EL (cell line): ENCODE measurements at places on chromosomes 5 and 9.

DNA sequence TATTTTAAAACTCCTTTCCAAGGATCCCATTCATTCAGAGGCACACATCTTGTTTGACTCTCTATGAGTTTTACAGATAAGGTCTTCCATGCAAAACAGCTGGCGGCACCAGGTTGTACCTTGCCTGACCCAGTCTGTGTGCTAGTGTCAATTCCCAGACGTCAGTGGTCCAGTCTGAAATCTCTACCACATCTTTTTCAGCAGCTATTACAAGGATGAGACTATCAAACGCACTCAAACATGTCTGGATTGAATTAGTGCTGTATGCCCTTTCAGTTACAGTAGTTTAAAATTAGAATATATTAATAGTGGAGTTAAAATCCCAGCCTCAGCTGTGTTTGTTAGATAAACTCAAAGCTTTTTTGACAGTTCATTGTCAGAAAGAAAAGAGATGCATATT lies 11.7 kb downstream of the CDC14B start:
- DNase-seq: no peak

GRCh38 chr9:122109035-122109813 lies 16.1 kb upstream of the TTLL11 start:
- no peak for DNase-seq

GRCh38 chr9:136119061-136119882 lies 597 bp upstream of the TMEM250 start:
- DNase-seq: peak; percentile 80

GRCh38 chr5:12652201-12652600 lies 748.0 kb upstream of the CTNND2 start:
- DNase-seq: no peak

DNA sequence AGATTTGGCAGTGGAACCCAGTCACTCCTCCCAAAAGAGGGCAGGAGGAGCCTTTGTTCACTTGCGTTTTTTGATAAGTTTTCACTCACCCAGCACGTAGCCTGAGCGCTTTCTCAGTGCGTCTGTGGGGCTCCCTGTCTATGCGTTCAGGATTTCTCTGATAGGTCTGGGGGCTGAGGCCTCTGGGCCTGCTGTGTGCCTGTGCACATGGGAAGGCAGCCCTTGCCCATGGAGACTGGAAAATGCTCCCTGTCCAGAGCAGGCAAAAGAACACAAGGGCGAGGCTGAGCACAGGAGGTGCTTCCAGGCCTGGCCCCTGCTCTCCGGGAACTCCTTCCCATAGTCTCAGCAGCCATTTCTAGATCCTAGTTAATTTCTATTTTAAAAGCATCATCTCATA lies 249.9 kb downstream of the FSTL4 start:
- no peak for DNase-seq

DNA sequence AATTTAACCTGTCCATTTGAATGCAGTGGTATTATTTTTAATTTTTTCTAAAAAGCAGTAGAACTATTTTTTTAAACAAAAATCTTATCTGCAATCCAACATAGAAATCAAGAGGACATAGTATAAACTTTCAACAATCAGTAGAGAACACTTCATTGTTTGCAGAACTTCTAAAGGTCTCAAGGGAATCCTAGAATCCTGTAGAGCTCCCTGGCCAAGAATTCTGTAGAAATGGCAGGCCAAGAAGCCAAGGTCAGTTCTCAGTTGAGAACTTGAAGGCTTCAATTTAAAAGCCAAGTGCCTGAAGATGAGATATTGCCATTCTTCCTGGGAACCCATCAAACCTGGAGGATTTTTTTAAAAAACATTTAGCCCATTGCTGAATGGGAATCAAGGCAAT lies 199.2 kb upstream of the KLF4 start:
- DNase-seq: no peak

DNA sequence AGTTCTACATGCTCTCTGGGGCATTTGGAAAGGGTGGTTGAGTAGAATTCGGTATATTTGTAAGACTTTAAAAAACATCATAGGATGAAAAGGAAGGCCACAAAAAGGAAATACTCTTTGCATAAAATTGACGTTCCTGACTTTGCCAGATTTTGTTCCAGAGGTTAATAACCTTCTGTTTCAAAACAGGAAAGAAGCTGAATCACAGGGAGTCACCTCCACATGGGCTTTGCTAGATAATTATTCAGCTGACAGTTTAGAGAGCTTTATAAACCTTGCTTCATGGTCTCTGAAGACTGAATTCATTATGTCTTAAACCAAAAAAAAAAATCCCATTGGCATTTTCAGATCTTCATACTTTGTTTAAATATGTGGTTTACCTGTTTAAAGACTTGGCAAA lies 203.7 kb downstream of the SEMA6A start:
- no peak for DNase-seq

DNA sequence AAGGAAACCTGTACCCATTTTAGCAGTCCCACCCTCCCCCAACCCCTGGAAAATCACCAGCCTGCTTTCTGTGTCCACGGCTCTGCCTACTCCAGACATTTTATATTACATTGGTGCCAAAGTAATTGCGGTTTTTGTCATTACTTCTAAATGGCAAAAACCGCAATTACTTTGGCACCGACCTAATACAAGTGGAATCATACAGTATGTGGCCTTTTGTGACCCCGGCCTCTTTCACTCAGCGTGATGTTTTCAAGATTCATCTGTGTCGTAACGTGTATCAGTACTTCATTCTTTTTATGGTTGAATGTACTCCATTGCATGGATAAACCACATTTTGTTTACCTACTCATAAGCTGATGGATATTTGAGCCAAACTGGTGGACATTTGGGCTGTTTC lies 9.7 kb upstream of the ORM1 start:
- DNase-seq: no peak

GRCh38 chr9:104775574-104775936 lies 11.6 kb downstream of the NIPSNAP3B start:
- DNase-seq: no peak

DNA sequence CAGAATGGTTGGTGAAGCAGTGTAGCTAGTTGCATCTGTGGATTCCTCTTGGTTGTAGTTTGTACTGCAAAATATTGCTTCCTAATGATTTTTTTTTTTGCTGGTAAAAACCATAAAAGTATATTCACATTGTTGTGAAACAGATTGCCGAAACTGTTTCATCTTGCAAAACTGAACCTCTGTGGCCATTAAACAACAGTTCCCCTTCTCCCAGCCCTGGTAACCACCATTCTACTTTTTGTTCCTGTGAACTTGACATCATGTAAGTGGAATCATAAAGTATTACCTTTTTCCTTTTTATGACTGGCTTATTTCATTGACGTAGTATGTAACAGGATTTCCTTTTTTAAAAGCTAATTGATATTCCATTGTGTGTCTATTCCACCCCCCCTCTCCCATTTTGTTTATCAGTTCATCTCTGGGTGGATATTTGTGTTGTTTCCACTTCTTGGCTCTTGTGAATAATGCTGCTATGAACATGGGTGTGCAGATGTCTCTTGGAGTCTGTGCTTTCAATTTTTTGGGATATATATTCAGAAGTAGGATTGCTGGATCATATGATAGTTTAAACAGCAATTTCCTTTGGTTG lies 11.8 kb downstream of the SUB1 start:
- no peak for DNase-seq

DNA sequence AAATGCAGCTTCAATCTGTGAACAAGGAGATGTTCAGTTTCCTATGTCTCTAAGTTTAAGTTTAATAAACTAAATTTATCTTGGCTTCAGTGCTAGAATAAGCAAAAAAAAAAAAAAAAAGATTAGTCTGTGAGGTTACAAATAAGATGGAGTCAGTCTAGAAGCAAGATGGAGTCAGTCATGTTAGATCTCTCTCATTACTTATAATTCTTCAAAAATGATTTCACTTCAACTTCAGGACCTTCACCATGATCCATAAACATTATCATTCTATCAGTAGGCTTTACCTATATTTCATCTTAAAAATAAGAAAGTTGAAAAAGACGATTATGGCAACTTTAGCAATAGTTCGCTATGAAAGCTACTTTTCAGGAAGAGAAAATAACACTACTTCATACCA lies 30.2 kb upstream of the TMC1 start:
- no peak for DNase-seq

- DNase-seq: peak; percentile 18
Observed at GRCh38 chr9:91907484-91908292, 42.3 kb downstream of the ROR2 start.

GRCh38 chr9:114987116-114987515 lies 56.7 kb upstream of the TNFSF8 start:
- DNase-seq: no peak

- no peak for DNase-seq
Observed at GRCh38 chr9:114777821-114778609, 27.8 kb downstream of the TNFSF15 start.

GRCh38 chr5:146626936-146627335 lies 110.9 kb upstream of the GPR151 start:
- DNase-seq: no peak
